ENCODE measurements at places on chromosomes 4 and X.

GRCh38 chr4:60757986-60758680, 442.0 kb upstream of the ADGRL3 start:
- DNase-seq, result no peak

DNA sequence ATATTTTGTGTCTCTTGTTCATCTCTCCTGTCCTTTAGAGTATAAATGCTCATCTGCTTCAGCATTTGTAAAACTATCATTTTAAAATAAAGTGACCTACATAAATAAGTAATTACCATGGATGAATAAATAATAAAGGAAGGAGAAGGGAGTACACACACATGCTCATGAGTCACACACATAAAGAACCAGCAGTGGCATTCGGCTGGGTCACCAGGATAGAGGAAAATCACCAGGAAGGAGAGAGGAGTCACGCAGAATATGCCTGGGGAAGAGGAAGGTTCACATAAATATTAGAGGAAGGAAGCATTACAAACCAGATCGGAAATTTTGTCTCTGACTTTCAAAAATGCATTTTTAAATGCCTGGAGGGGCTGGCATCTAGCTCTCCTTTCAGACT, 38.5 kb upstream of the MED14 start:
- no peak for DNase-seq

- DNase-seq, result no peak
These were observed 114.4 kb downstream of the FRYL start for GRCh38 chr4:48665555-48666186.

DNA sequence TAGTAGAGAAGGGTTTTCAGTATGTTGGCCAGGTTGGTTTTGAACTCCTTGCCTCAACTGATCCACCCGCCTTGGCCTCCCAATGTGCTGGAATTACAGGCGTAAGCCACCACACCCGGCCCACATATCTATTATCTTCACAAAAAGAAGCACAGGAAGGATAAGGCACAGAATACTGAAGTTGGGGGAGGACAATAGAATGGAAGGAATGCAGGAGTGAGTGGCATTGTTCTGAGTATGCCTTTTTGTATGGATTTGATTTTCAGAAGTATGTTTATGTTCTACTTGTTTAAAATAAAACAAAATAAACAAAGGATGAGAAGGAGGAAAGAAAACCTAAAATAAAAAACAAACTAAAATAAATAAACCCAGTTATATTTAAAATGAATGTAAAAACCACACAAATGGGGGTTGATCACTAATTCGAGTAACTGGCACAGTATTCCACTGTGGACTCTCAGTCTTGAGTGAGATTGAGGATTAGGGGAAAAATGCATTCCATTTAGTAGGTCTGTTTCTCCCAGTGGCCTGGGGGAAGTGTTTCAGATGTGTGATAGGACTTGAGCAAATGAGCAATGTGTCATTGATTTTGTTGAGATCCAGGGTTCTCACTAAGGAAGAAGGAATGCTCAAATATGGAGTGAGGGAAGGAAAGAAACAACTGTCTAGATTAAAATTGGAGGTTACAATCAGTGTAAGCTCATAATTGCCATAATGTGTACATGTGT, 109.0 kb upstream of the C1QTNF7 start:
- DNase-seq, result no peak

- DNase-seq, result no peak
These were observed 1068.4 kb upstream of the INTU start for GRCh38 chr4:126564283-126564854.

GRCh38 chr4:58602731-58603359, 1492.7 kb upstream of the IGFBP7 start:
- no peak for DNase-seq

DNA sequence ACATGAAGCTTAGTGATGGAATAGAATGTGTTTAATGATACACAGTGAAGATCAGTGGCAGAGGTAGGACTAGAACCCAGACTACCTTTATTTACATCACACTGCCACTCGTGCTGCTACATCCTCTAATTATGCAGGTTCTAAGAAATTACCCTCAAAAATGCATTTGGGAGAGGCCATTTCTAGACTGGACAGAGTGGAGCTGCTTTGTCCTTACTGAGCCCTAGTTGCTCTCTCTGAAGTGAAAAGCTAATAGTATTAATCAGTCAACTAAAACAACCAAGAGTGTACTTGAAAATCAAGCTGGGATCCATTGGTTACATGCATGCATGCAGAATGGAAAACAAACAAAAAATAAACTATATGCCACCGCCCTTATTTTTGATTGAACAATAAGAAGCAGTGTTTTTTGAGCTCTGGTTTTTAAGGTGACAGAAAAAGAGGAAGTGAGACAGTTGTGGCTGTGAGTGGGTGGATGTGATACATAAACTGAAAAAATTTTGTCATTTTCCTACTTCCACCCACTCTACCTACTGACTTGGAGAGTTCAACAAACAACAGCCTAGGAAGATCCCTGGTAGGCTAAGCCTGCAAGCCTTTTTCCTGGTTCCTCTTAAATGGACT, 6.8 kb upstream of the VSIG4 start:
- DNase-seq, result no peak

GRCh38 chr4:21410372-21410771, 538.2 kb downstream of the KCNIP4 start:
- DNase-seq, result no peak

DNA sequence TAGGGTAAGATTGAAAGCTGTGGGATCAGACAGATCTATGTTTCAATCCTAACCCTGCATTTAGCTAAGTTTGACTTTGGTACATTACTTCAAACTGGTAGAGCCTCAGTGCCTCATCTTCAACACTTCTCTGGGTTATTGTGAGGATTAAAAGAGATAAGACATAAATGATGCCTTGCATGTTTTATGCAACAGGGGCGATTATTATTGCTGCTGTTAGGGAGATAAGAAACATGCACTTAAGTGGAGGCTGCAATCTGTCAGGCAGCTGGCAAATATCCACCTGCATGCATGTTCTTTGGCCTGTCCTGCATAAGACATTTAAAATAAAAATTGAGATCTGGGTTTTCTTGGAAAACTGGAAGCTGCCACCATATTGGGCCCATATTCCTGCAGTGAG, 24.6 kb downstream of the UNC5C start:
- DNase-seq, result no peak

- no peak for DNase-seq
These were observed 176.9 kb downstream of the PDHA2 start for GRCh38 chr4:96016634-96017299.

All from stimulated activated CD4-positive, alpha-beta T cell treated with anti-CD3 and anti-CD28 coated beads, Interleukin-1b, Interleukin-23, amount 100 ng/mL, for 1 hour (primary cell).